A172 (cell line): ENCODE measurements at places on chromosomes 3 and 15.

DNA sequence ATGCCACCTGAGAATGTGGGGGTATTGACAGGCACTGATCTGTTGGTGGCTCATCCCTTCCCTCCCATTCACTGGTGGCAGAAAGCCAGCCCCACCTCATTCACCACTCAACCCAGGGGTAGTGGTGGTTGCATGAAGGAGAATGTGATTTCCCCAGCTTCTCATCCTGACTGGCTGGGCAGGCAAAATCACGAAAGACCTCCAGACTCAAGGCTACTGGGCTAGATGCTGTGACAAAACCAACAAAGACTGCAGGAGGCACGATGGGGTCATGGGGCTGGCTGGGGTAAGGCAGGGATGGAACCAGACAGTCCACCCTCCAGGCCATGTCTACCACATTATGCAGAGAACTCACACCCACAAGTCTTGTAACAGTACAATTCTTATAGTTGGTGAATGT is 33.9 kb downstream of the FSTL1 start:
- no peak for DNase-seq

DNA sequence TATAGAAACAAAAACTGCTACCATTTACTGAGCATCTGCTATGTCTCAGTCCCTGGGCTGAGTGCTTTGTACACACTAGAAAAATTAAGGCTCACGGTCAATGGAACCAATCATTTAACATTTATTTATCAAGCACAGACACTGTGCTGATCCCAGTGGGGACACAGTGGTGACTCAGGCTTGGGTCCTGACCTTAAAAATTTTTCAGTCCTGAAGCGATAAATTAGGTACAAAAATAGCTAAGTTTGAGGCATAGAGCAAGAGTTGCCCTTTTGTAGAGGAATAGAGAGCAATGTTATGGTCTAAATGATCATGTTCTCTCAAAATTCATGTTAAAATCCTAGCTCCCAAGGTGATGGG is 85.1 kb downstream of the CRYGS start:
- no peak for DNase-seq

- peak; percentile 50 for DNase-seq
Observed at GRCh38 chr3:155805802-155806618, at the start of gene C3orf33. C3orf33 (minus strand) TSS chr3:155806278; CDS start chr3:155806252, 26 bp downstream.

- DNase-seq: peak; percentile 74
Observed at GRCh38 chr3:109195815-109196214, 59.3 kb downstream of the C3orf85 start.

- DNase-seq: no peak
Observed at GRCh38 chr15:25176616-25176923, 221.8 kb downstream of the SNRPN start.

DNA sequence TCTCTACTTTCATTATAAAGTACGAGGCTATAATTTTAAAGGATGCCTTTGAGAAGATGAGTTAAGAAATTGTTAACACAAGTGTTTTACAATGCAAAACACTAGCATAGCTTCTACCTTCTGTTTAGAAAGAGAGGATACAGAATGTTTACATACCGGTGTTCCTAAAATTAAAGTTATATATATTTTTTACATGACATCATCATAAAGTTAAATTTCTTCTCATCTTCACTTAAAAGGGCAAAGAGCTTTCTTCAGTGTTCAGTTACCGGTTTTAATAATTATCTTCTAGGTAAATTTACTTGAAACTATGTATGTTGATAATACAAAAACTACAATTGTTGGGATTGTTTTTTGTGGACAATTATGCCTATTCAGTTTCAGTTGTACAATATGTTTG is 32.7 kb upstream of the TM2D3 start:
- DNase-seq: no peak

- no peak for DNase-seq
Observed at GRCh38 chr3:124115956-124116355, 124.0 kb upstream of the ROPN1 start.

DNA sequence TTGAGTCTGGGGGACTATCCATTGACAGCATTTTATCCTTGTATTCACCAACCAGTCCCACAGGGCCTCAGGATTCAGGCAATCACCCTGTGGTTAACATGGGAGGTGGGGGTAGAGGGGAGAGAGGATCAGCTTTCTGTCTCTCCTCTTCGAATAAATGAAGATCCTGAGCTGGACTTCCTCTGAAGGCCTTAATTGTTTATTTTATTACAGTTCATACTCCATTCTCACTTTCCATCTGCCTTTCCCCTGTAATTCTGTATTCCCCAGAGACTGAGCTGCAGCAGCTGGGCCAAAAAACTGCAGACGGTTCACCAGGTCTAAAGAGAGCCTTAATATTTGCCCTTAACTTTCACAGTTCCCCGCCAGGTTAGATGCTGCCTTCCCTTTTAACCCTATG is 11.9 kb downstream of the TAGLN3 start:
- no peak for DNase-seq

GRCh38 chr3:89714237-89714636 is 606.8 kb downstream of the EPHA3 start:
- no peak for DNase-seq

- DNase-seq: no peak
Observed at GRCh38 chr3:149443545-149443912, 31.0 kb upstream of the TM4SF4 start.

DNA sequence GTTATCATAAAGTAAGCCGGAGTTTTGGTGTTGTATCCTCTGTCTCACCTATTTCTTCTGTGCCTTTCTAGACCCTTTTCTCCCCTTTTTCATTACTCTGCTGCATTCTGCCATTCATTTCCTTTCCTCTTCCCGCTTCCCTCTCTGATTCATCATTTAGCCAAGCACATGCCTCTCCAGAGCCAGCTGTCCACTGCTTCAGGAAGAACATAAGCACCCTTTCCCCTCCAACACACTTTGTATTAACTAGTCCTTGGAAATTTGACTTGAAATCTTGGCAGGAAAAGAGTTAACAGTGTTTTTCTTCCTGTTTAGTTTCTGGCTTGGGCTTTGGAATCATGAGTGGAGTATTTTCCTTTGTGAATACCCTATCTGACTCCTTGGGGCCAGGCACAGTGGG is 9.7 kb downstream of the APH1B start:
- DNase-seq: no peak

- peak; percentile 66 for DNase-seq
Observed at GRCh38 chr3:56467108-56467507, 1.2 kb downstream of the ERC2 start.

- DNase-seq: no peak
Observed at GRCh38 chr15:80891006-80891405, 98.6 kb downstream of the MESD start.

GRCh38 chr3:16182183-16182582 is 7.7 kb downstream of the GALNT15 start:
- DNase-seq: peak; percentile 28

DNA sequence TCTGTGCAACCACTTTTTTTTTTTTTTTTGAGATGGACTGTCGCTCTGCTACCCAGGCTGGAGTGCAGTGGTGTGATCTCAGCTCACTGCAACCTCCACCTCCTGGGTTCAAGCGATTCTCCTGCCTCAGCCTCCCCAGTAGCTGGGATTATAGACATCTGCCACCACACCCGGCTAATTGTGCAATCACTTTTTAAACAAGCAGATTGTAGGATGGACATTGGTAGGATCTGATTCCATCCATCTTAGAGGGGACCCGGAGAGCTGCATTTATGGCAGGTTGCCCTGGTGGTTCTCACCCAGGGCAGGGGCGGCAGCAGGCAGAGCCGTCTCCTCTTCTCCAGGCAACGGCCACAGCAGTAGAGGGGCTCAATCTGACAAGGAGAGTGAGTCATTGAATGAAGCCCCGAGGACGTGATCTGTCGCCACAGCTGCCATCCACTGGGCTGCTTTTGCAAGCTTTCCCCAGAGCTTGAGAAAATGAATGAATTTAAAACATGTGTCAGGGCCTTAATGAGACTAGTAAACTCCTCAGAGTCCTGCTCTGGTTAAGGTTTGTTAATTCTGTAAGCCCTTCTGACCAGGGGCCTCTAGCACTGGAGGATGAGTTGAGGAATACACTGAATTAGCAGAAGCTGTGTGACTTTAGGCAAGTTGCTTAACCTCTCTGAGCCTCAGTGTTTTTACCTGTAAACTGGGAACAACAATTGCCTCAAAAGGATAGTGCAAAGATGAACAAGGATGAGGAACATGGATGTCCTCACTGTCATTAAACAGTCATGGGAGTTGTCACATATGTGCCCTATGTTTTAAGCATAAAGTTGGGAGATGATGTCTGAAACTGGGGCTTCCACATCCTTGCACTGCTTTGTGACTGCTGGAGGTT is 129.1 kb downstream of the ASB7 start:
- DNase-seq: no peak

DNA sequence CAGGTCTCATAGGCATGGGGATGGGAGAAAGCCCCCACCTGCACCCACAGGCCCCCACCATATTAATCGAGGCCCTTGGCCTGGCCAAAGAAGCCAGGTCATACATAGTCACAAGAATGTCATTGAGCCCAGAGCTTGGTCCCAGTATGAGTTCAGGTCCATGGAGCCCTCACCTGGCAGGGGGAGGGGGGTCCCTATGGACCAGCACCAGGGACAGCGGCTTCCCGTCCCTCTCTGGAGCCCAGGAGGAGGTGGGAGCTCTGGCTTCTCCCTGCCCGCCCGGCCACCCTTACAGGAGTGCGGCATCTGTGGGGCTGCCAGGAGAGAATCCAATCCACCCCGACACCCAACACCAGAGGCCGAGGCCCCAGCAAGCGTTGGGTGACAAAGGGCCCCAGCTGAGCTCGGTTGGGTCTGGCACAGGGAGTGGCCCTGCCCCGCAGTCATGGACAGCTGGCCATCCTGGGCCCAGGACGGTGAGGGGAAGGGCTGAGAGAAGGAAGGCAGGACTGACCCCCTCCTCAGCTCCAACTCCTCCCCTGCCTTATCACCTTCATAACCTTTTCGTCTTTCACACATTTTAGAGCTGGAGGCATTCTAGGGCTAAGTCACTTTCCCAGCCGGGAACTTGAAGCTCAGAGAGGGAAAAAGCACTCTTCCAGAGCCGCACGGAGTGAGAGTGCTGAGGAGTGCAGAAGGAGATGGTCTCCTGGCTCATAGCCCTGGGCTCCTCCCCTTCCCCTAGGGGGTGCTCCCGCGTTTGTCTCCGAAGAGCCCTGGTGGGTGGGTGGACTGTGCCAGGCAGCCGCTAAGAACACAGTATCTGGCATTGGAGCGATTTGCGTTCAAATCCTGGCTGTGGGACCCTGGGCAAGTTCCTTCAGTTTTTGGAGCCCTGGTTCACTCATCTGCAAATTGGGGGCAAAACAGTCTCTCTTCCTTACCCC is 54.6 kb downstream of the ATP2B2 start:
- no peak for DNase-seq

- no peak for DNase-seq
Observed at GRCh38 chr15:65305150-65305758, 777 bp downstream of the RNU5B-1 start.

DNA sequence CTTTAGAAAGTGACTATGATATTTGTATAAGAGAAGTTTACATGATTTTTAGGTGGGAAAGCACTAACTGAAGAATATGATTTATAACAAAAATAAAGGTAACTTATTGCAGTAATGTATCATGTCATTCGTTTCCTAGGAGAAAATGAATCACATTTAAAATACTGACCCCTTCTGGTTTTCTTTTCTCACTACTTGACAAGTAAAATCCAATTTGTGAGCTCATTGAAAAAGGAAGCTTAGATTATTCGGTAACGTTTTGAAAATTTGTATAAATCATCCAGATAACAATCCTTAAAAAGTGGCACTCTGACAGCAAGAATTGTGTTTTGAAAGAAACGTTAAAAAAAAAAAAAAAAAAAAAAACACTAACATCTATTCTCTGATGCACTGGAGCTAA is 39.0 kb downstream of the NSUN3 start:
- DNase-seq: peak; percentile 8

- no peak for DNase-seq
Observed at GRCh38 chr3:53880396-53881345, 1.3 kb downstream of the ACTR8 start.

DNA sequence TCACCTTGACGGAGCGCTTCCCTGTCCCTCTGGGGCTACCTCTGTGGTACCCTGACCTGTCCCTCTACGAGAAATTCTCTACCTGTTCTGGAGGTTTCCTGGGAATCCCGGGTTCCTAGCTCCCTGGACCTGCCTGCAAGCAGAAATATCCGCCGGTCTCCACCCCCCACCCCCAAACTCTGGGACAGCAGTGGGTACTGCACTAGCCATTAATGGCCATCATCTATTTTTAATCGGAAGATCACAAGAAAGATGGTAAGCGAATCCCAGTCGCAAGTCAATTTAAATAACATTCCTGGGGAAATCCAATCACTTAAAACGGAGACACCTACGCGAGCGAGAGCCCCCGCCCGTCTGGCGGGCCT is 429 bp upstream of the C3orf80 start:
- no peak for DNase-seq

DNA sequence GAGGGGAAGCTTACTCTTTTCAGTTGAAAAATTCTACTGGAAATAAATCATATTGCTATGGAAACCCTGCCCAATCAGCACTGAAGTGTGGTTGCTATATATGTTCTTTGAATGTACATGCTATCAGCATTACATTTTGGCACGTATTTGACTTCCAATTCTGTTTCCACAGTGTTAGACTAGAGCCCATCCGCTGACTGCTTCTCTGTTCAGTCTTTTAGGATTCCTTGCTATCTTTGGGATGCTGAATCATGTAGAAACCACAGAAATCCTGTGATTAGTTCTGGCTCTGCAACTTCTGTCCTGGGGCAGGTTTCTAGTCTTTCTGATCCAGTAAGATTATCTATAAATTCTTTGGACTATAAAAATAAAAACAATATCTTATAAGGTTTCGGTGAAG is 128.2 kb upstream of the SLC7A14 start:
- DNase-seq: peak; percentile 65

DNA sequence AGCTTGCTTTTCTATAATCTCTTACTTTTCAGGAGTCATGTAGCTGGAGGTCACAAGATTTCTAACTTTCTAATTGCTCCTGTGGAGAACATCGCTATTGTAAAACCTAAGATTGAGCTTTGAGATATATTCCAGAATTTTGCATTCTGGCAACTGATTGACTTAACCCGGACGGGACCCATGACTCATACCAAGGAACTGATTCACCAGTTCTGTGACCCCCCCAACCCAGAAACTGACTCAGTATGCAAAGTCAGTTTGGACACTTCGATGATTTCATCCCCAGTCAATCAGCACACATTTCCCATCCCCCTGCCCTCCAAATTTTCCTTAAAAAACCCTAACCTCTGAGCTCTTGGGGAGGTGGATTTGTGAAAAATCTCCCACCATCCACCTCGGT is 396.5 kb upstream of the GBE1 start:
- DNase-seq: peak; percentile 59

DNA sequence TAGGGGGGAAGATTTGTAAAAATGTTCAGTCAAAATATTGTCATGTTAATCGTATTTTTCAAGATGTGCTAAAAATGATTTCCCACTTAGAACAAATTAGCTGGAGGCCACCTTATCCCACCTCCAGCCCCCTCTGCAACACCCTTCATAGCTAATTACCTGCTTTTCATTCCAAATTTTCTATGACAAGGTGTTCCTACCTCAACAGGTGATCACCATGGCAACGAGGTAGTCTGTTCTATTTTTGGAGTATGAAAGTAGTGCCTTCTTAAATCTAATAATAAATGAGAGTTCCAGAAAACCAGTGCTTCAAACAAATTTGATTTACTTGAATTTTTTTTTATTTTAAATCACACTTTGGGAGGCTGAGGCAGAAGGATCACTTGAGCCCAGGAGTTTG is 149.8 kb downstream of the FNDC3B start:
- DNase-seq: no peak

GRCh38 chr15:100254285-100254684 is 87.5 kb downstream of the ADAMTS17 start:
- DNase-seq: no peak
